ENCODE measurements at places on chromosomes 6 and 20. TPM values are rescaled to one million over a fixed set of nuclear protein-coding genes. Genes with fewer than 3 reads are reported as not detected.

DNA sequence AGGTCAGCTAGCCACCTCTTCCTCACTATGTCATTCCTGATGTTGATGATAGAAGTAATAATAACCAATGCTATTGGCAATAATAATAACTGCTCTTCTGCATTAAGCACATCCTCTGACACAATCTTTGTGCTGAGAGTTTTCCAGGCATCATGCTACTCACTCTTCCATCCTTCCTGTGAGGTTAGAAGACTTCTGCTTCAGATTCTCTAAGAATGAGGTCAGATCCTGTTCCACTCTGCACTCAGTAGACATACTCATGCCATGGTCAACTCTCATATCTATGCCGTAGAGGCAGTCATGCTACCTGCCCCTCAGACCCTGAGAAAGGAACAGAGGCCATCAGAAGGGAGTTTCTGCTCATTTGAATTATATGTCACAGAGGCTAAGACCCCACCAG, 98.1 kb upstream of the TOP1 start:
- no peak for DNase-seq

The ENPP1 gene
- polyA plus RNA-seq = 4.6 TPM

The BMP7 gene
- 2.2 TPM for polyA plus RNA-seq

DNA sequence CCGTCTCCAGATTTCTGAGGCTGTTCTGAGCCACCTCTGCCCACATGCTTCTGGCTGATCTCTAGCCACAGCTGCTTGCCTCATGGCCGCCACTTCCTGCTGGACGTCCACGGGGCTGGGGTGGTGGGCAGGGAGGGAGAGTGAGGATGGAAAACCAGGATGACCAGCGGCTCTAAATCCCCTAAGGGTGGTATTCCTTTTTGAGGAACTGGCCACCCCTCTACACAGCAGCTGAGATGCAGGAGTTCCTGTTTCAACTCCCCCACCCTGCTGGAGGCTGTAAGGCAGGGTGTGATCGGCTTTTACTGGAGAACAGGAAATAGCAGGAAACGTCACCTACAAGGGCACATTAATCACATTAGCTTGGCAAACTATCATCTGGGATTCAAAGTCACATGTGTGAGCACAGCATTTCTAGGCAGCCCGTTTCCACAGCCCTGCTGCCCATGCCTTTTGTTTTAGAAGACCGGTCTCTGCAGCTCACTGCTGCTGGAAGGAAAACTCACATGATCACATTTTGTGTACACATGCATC, 181.6 kb upstream of the ECI2 start:
- peak; percentile 69 for DNase-seq

GRCh38 chr6:104326173-104327001, 533.3 kb downstream of the HACE1 start:
- DNase-seq = peak; percentile 16

DNA sequence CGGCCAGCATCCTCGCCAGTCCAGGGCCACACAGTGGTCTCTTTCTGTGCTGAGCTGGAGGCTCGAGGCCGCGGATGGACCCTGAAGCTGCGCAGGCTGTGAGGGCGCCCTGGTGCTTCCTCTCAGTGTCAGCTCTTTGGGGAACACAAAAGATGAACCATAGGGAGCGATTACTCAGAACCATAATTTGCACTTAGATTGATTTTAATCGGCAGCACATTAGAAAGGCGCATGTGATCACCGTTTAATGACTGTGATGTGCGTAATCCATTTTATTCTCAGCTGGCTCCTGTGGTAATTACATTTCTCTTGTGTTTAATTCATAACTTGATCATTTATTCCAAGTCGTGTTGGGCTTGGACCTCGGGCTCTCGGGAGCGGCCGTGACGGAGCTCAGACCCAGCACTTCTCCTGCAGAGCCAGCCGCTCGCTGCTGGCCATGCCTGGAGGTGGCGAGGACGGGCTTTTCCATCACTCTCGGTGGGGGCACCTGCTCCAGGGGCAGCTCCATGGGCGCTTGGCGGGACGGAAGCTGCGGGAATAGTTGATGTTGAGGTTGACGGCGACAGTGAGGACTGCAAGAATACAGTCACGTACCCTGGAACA, 25.6 kb upstream of the NTSR1 start:
- DNase-seq = no peak

The ANKS1A gene
- 21.1 TPM for polyA plus RNA-seq

The ALDH8A1 gene
- polyA plus RNA-seq = 4.5 TPM

- DNase-seq = no peak
Measured at GRCh38 chr6:11614534-11615213, 77.1 kb downstream of the TMEM170B start.

DNA sequence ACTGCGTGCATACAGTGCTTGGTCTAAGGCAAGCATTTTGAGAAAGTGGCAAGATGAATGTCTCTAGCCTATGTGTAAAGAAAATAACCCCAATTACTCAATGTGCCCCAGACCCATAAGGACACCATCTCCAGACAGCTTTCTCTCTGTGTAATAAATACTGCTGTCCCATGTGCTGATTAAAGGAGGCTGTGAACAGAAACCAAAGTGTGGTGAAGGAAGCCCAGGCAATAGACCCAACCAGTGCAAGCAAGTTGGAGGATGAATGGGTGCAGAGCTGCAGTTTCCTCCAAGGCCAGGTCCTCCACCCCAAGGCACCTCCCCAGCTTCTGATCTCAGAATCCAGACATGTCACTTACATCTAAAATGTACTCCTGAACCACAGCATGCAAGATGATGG, 60.6 kb downstream of the TRAM2 start:
- DNase-seq = no peak

DNA sequence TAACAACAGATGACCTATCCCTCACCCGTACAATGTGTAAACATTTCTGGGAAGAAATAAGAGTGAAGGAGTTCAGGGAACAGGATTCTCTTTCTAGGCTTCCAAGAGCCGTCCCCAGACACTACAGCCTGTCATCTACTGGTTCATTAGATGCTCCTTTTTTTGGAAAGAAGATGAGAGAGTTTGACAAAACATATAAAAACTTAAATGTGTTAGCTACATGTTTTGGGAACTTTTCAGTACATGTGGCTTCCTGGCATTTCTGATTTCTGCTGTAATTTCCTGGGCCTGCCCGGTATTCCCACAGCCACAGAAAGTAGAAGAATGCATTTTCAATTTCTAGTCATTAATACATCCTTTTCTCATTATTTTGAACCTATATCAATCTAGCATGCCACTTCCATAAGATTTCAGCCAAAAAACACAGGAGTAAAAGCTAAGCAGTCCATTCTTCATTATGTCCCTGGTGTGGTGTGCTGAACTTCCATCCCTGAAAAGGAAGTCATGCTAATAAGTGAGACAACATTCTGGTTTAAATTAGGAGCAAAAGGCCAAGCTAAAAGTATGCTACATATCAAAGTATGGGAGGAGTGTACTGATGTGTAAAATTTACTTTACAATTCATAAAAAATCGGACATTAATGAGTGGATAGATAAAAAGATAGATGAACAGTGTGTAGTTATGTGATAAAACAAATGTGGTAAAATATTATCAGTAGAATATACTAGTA, 198.2 kb downstream of the WDR27 start:
- no peak for DNase-seq

DNA sequence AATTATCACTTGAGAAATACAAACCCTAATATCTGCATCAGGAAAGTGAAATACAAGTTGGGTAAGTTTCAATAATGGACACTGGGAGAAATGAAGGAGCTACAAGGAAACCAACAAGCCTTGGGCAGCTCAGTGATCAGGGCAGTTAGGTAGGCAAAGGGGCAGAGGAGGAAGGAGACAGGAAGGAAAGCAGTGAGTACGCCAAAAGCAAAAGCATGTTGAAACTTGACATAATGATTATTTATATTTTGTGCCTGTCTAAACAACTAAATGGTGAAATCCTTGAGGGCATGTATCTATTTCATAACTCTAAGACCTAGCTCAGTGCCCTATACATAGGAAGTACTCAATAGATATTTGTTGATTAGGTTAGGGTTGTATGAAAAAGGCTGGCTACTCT, 23.3 kb downstream of the PXT1 start:
- no peak for DNase-seq

The PCSK2 gene
- 7.5 TPM for polyA plus RNA-seq

- no peak for DNase-seq
Measured at GRCh38 chr6:107633680-107634323, 143.9 kb downstream of the SOBP start.

DNA sequence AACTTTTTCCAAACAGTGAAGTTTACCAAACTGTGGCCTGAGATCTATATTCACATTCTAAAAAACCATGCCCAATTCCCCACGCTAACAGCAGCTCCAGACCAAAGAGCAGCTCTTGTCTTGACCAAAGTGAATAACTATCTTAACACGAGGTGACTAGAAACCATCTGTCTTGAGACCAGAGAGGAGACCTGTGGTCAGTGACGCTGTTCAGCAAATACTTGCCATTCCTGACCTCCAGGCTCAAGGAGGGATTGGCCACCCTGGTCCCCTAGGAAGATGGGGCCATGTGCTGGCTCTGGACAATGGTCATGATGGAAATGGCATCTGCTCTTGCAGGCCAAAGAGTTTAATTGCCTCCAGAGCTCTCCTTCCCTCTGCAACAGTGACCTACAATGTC, 104.4 kb upstream of the CD93 start:
- DNase-seq = no peak

The COL12A1 gene
- 21.6 TPM for polyA plus RNA-seq

The C20orf202 gene
- 0.29 TPM for polyA plus RNA-seq

The NNAT gene
- polyA plus RNA-seq = 21.3 TPM

GRCh38 chr20:10330071-10330470, 104.0 kb downstream of the MKKS start:
- no peak for DNase-seq

- no peak for DNase-seq
Measured at GRCh38 chr6:169800116-169800667, 48.8 kb downstream of the ERMARD start.

The LGSN gene
- polyA plus RNA-seq = not detected

The EEF1E1 gene
- polyA plus RNA-seq = 20.9 TPM

DNA sequence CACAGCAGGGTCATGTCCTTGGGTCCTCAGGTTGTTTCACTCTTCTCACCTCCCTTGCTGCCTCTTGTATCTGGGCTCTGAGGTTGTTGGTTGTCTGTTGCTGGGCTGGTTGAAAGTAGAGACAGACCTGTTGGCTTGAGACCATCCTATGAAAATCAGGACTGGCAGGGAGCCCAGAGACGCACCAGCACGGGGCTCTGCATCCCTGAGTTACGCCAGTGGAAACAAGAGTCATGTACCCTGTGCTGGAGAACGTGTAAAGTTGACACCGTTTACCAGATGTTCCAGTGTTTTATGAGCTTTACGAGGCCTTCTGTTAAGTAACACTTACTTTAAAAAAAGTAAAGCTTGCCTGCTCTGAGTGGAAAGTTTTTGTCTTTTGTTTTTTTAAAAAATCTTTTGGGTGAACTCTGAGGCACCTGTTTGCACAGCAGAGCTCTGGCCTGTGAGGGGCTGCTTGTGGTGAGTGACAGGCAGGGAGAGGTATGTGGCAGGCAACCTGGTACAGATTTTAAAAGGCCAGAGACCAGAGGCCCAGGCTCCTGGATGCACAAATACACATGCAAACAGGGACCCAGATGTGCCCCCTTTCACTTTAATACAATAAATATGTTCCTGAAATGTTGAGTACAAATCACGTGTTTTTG, 260.0 kb upstream of the SUPT3H start:
- DNase-seq = no peak

The SPEF1 gene
- not detected for polyA plus RNA-seq

DNA sequence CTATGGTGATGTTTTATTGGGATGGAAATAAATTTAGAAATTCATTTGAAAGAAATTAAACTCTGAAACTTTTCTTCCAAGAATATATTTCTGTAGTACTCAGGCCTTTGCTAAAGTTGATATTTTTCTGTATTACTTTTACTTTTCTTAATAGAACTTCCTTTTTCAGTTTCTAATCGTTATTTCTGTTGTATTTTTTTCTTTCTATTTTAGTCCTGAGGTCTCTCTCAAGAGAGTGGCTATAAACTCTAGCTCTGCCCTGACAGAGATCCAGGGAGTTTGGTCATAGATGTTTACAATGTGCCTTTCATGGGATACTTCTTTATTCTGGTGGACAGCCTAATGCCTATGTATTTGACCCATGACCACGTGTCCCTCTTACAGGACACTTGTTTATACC, 51.0 kb downstream of the OR2B6 start:
- DNase-seq = no peak

The GSTA3 gene
- 8.1 TPM for polyA plus RNA-seq

DNA sequence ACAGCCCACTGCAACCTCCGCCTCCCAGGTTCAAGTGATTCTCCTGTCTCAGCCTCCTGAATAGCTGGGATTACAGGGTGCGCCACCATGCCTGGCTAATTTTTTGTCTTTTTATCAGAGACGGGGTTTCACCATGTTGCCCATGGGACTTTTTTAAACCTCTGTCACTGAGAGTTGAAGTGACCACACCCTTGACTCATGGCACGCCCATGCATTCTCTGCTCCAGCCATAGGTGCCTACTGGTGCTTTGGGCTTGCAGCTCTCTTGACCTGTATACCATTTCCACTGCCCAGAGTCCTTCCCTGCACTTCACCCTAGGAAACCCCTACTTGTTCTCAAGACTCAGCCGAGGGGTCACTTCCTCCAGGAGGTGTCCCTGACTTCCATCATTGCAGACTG, 2.4 kb upstream of the SCRT2 start:
- DNase-seq = no peak

GRCh38 chr20:44780226-44780625, 30.1 kb downstream of the RIMS4 start:
- peak; percentile 31 for DNase-seq

- DNase-seq = no peak
Measured at GRCh38 chr6:160115421-160115820, 6.2 kb upstream of the SLC22A1 start.

The ACTR5 gene
- polyA plus RNA-seq = 5.6 TPM

DNA sequence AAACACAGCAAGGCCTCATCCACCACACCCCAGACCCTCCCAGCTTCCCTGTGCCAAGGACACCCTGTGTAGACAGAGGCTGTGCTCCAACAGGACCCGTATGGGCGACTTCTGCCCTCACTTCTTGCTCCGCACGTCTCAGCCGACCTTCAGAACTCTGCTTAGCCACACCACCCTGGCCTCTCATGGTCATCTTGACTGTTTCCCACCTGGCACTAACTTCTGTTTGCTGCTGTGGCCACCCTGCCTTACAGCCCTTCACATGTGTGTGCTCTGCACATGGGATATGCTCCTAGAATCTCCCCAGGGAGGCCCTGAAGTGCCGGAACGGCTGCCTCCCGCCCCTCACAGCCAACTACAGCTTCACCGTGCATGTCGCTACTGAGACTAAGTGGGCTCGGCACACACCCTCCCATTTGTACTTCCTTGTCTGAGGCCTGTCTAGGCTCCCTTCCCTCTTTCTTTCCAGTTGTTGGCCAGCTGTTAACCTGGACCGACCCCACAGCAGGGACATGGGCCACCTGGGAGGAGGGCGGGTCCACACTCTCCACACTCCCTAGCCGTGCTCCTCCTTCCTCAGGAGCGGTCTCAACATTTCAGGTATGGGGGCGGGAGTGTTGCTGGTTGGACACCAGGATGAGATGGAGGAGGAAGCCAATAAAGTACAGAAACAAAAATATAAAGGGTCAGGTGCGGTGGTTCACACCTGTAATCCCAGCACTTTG, 69.6 kb downstream of the PYGB start:
- peak; percentile 21 for DNase-seq

The TNFAIP3 gene
- polyA plus RNA-seq = 13.9 TPM

GRCh38 chr6:87714093-87714842, 12.2 kb upstream of the AKIRIN2 start:
- no peak for DNase-seq

The KCTD20 gene
- polyA plus RNA-seq = 15.3 TPM

The OXT gene
- polyA plus RNA-seq = not detected

The BHLHE23 gene
- polyA plus RNA-seq = not detected

GRCh38 chr6:145668844-145669243, 66.5 kb downstream of the EPM2A start:
- DNase-seq = no peak

The OARD1 gene
- 26.1 TPM for polyA plus RNA-seq

The ROS1 gene
- polyA plus RNA-seq = not detected

The OLIG3 gene
- polyA plus RNA-seq = not detected
